Stimulated activated CD4-positive, alpha-beta T cell treated with anti-CD3 and anti-CD28 coated beads, Interleukin-2, amount 100 ng/mL, for 4 hours (primary cell): ENCODE measurements at places on chromosomes 3 and 15.

GRCh38 chr3:107958146-107958545, 132.7 kb downstream of the CD47 start:
- no peak for DNase-seq

GRCh38 chr3:21484057-21484827, 266.8 kb downstream of the ZNF385D start:
- no peak for DNase-seq

DNA sequence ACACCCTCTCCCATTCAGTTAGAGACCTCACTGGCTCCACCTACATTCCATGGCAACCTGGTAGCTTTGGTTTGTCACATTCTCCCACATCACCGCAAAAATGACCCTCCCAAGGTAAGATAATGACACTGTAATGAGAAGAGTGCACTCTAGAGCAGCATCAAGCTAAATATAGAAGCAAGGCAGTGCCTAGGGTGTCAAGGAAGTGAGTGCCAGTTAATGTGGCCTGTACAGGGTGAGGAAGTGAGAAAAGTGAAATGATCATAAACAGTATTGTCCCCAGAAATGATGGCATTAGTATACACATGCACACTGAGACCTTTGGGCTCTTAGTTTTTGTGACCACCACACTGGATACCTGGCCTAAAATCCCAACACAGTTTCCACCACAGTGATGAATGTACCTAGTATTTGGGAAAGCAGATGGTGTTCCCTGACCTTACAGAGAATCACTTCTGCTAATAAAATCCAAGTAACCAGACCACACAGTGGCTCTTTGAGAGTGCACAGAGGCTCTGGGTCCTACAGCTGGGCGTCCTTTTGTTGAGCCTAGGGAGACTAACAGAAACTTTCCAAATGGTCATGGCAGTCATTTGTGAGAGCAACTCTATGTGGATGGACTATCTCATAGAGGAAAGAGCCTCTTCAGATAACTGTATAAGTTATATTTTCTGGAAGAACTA, 106.6 kb downstream of the ARPP21 start:
- no peak for DNase-seq

GRCh38 chr3:115595611-115596275, 27.6 kb upstream of the GAP43 start:
- no peak for DNase-seq
